ENCODE measurements at places on chromosomes 16 and 17.
A peak's percentile ranks its signal among the peaks of the same experiment; 100 is the strongest.

GRCh38 chr17:37678036-37678435, 34.8 kb upstream of the DDX52 start:
- no peak for DNase-seq

- DNase-seq: no peak
These were observed 19.8 kb downstream of the IL4R start for GRCh38 chr16:27333549-27333948.

- DNase-seq: no peak
These were observed 5.4 kb upstream of the CSNK1D start for GRCh38 chr17:82278786-82279391.

- DNase-seq: peak; percentile 40
These were observed 1.8 kb downstream of the ASGR1 start for GRCh38 chr17:7177191-7177953.

DNA sequence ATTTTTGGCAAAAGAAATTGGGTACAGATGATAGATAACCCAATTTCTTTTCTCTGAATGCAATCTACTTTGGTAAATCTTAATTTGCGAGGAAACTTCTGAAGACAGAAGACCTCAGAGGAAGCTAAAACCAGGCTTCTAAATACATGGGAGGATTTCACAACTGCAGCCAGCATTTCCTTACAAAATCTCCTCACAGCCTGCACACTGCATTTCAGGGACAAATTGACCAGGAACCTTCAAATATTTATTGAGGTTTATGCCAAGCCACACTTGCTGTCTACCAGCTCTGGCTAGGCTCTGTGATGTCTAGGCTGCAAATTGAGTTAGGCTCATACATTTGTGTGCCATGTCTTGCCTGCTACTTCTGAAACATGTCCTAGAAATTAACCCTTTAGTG, 167.3 kb upstream of the CDH5 start:
- DNase-seq: no peak

- peak; percentile 64 for DNase-seq
These were observed 10.6 kb downstream of the ATP6V0D1 start for GRCh38 chr16:67470359-67470758.

DNA sequence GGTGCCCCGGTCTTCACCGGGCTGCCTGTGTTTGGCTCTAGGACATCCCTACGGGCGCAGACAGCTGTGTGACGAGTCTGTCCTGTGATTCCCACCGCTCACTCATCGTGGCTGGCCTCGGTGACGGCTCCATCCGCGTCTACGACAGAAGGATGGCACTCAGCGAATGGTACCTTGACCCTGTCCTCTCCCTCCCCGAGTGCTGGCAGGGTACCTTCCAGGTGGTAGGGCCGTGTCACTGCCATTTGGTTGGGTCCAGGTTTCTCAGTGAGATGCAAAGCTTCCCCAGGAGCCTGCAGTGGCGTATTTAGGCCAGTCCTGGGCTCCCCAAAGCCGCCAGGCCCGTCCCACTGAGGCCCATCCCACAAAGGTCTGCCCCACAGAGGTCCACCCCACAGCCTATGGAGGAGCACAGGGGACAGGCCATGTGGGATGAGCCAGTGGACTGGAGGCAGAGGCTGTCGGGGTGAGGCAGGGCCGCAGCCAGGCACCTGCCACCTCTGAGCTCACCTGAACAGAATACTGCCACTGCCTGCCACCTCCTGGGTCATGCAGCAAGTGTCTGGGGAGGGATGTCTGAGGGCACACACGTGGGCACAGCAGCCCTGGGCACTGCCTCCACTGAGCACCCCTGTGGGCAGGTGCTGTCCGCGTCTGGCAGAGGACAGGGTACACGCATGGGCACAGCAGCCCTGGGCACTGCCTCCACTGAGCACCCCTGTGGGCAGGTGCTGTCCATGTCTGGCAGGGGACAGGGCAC, 31.4 kb upstream of the CHMP6 start:
- no peak for DNase-seq

DNA sequence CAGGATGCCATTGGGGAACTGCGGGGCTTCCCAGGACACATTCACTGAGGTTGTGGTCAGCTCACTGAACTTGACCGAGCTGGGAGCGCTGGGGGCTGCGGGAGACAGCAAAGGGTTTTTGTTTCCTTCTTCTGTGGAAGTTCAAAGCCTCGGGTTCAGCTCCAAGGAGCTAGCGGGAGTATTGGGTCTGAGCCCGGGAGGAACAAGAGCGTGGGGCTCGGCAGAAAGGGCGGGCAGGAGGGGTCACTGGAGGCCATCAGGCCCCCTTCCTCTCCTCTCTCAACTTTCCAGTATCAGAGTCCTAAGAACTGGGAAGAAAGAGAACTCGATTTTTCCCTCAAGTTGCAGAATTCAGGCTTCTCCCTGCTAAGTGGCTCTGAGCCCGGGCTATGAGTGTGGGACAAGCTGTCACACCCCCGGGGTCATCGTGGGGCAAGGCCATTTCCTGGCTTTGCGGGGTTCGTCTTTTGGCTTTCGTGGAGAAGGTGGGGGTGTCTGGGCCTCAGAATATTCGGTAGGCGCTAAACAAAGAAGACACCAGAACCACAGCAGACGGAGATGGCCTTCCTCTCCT, 53.6 kb upstream of the CDC42EP4 start:
- DNase-seq: no peak

DNA sequence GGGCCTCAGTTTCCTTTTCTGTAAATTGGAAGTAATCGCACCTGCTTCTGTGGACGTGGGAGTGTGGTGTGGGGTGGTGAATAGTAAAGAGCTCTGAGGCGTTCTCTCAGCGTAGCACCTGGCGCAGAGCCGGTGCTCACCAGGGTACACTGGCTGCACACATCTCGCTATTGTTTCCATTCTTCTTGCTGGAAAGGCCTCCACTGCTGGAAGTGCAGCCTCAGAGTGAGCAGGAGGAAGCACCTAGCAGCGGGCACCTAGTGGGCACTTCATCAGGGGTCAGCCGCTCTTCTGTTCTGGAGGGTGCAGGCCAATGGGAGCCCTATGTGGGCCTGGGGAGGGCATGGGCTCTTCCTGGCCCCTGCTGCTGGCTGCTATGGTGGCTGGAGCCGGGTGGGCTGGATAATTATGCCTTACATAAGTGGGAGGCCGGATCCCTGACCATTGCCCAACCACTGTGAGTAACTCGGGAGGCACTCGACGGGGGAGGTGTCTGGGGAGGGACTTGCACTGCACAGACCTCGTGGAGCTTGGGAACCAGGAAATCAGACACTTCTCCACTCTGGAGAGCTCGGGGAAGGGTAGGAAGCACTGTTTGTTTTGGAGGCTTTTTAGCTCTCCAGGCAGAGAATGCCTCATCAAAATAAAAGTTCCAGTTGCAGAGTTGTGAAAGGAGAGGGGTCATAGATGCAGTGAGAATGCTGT, 1.7 kb downstream of the MAP2K3 start:
- peak; percentile 95 for DNase-seq

GRCh38 chr17:2380226-2380922, 20.5 kb downstream of the MNT start:
- no peak for DNase-seq

GRCh38 chr16:87070657-87071056, 246.5 kb downstream of the C16orf95 start:
- no peak for DNase-seq

GRCh38 chr16:47016700-47017133, 43.2 kb upstream of the DNAJA2 start:
- no peak for DNase-seq

GRCh38 chr17:13363771-13364170, 238.0 kb downstream of the HS3ST3A1 start:
- DNase-seq: no peak

DNA sequence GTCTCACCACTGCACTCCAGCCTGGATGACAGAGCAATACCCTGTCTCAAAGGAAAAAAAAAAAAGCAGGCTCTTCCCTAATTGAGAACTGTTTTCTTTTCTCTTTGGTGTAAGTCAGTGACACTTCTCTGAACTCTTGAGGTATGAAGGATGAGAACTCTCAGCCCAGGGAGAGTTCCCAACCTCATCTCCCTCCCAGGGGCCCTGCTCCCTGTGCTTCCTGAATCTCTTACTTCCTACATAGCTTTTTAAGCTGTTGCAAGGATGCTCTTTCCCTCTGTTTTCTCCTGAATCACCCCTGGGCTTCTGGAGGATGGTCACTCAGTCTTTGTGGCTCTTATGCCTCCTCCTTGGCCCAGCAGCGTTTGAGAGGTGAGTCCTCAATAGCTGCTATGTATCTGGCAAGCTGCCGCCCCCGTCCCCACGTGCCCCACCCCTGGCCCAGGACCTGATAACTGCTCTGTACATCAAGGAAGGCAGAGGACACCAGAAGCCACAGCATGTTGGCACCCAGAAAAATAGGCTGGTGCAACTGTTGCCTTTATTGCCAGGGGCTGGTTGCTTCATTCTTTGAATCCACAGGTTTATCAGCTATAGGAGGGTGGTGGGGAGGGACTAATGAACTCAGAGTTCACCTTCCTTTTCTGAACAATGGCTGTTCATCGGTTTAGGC, 24.0 kb downstream of the IGF2BP1 start:
- no peak for DNase-seq

- DNase-seq: no peak
These were observed 7.5 kb downstream of the DHX38 start for GRCh38 chr16:72101195-72101594.

GRCh38 chr16:3242709-3243108, 7.8 kb upstream of the ZNF200 start:
- DNase-seq: no peak

GRCh38 chr17:39174920-39175694, 9.1 kb upstream of the ARL5C start:
- DNase-seq: peak; percentile 42

- DNase-seq: no peak
These were observed 19.9 kb upstream of the GHDC start for GRCh38 chr17:42214156-42214555.

DNA sequence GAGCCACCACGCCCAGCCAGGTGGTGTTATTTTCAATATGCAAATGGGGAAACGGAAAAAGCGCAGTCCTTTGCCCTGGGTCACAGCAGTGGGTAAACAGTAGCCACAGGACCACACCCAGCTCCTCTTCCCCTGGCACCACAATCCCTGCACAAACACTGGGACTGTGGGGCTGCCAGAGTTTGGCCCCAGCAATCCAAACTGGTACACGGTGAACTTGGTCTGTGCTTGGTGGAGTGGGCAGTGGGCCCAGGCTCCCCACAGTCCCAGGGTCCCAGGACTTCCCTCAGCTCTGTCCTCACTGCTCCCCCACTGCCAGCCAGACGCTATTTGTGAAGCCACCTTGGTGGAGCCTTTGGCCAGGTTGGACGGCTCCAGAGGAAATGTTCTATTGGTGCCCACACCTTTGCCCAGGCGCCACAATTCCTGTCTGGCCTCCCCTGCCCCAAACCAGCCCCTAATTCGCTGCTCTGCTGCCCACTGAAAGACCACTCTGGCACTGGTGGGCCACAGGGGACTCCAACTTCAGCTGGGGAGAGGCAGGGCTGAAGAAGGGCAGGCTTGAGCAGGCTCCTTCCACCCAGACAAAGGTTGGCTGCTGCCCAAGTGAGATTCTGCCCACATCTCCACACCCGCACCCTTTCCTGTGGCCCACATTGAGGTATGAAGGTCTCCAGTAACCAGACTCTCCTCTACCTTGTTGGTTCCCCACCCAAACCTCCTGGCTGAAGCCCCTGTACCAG, 2.1 kb downstream of the CHAD start:
- peak; percentile 18 for DNase-seq

DNA sequence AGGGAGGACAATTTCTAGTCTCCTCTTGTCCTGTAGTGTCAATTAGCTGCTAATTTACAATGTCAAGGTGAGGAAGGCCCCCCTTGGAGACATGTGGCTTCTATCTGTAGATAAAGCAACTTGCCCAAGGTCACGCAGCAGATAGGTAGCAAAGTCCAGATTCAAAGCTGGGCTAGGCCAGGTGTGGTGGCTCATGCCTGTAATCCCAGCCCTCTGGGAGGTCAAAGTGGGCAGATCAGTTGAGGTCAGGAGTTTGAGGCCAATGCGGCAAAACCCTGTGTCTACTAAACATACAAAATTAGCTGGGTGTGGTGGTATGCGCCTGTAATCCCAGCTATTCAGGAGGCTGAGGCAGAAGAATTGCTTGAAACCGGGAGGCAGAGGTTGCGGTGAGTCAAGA, 11.1 kb downstream of the TRPV3 start:
- DNase-seq: no peak

- DNase-seq: no peak
These were observed 287.5 kb downstream of the IRX3 start for GRCh38 chr16:53998966-53999522.

GRCh38 chr17:8941520-8941919, 24.0 kb downstream of the PIK3R5 start:
- DNase-seq: no peak

DNA sequence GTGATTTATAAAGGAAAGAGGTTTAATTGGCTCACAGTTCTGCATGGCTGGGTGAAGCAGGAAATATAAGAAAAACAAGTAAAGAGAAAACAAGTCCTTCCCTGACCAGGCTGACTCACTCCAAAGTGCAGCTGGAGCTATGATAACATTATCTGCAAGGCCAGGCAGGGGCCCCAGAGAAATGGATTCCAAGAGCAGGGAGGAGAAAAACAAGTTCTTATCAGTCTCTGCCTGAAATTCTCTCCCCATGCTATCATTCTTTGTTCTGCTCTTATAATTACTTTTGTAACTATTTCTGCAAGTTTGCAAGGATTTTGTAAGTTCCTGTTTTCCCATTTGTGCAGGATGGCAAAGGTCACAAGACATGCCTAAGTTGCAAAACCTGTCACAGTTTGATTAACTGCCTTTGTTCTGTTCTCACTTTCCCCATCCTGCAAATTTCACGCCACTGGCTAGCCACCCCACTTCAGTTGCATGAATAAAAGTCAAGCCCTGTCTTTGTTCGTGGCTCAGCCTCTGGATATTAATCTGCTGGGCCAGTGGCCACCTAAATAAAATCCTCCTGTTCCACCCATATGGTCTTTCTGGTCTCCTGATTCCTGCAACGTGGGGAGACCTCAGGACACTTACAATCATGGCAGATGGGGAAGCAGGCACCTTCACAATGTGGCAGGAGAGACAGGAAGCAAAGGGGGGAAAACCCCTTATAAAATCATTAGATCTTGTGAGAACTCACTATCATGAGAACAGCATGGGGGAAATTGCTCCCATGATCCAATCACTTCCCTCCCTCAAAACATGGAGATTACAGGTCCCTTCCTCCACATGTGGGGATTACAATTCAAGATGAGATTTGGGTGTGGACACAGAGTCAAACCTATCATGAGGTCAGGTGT, 13.1 kb downstream of the ABCA9 start:
- no peak for DNase-seq

GRCh38 chr17:46726206-46726605, 92.3 kb downstream of the WNT3 start:
- no peak for DNase-seq

GRCh38 chr17:59329176-59330052, 2.0 kb upstream of the YPEL2 start:
- DNase-seq: no peak

GRCh38 chr16:70563636-70564035, 40.0 kb downstream of the SF3B3 start:
- no peak for DNase-seq

Measured in NCI-H510A (cell line).